HT-29 (cell line): ENCODE measurements at places on chromosomes 2 and 18. TPM values are rescaled to one million over a fixed set of nuclear protein-coding genes. Genes with fewer than 3 reads are reported as not detected.

Gene B3GNT7
- 3.2 and 3.6 TPM in 2 replicates for total RNA-seq

Gene TMEM169
- 0.08 and 0.53 TPM in 2 replicates for total RNA-seq

Gene DSG1
- not detected in 2 replicates for total RNA-seq

Gene NT5DC4
- total RNA-seq = 1.4 and 1.6 TPM in 2 replicates

Gene ABHD1
- total RNA-seq = not detected in 2 replicates

Gene DPYSL5
- not detected in 2 replicates for total RNA-seq
